Activated naive CD4-positive, alpha-beta T cell treated with anti-CD3 and anti-CD28 coated beads, Interleukin-2, amount 10 ng/mL, durations not matched to agents 7 days and 5 days (primary cell): ENCODE measurements at places on chromosomes 7 and 10.

DNA sequence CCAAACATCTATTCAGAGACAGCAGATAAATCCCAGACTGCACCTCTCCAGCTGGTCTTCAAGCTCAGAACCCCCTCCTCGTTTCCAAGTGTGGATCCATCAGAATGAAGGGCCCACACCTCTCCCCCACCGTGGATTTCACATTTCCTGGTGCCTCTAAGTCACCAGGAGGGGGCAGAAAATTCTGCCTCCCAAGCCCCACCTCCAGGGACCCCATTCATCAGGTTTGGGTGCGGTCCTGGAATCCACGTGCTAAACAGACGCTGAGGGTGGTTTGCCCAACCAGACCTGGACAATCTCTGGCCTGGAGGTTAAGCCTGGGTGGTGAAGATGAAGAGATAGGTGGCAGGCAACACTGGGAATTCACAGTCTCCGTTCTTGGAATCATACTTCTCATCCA, 92.4 kb downstream of the WDR11 start:
- DNase-seq = no peak
- H3K36me3 ChIP-seq = no peaks in the 10 kb centered on the region
- H3K4me1 ChIP-seq = peaks cover 9% of the 10 kb centered on the region
- no peak overlapping the region for H3K27ac ChIP-seq
- H3K4me3 ChIP-seq = no peak overlapping the region

- no peaks in the 10 kb centered on the region for H3K36me3 ChIP-seq
- peaks cover 8% of the 10 kb centered on the region for H3K27me3 ChIP-seq
- H3K27ac ChIP-seq = no peak overlapping the region
- no peak for DNase-seq
These were observed 4.5 kb downstream of the DEPP1 start for GRCh38 chr10:44974082-44974627.

DNA sequence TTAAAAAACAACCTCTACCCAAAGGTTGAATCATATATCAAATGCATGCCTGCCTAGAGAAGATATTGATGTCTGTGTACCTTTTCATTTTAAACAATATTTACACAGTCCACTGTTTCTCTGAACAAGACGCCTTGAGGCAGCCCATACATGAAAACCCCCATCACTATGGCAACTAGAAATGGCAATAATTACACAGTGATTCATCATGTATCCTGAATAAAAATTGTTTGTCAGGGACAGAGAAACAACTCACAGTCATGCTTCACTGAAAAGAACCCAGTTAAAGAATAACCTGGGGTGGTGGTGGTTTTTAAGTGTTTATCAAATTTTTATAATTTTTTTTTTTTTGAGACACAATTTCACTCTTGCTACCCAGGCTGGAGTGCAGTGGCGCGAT, 19.7 kb downstream of the DNAJC12 start:
- H3K27me3 ChIP-seq = no peaks in the 10 kb centered on the region
- no peak for DNase-seq
- peaks cover 10% of the 10 kb centered on the region for H3K4me1 ChIP-seq
- no peak overlapping the region for H3K27ac ChIP-seq

DNA sequence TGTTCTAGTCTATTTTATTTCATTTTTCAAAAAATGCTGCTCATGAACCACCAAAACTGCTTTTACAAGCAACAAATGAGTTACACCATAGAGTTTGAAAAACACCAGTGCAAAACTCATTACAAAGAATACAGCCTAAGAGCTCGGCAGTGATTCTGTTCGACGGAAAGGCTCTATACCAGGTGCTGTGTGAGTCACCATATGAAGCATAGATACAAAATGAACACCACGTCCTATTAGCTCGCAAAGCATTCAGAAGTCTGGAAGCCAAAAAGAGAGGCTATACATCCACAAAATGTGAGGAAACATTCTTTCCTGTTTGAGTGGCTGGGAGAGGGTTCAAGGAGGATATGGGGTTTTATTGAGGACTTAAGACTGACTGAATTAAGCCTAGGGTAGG, 136.1 kb downstream of the ATE1 start:
- no peak for DNase-seq
- no peak overlapping the region for H3K4me3 ChIP-seq
- peaks cover 6% of the 10 kb centered on the region for H3K36me3 ChIP-seq
- H3K27ac ChIP-seq = no peak overlapping the region
- no peaks in the 10 kb centered on the region for H3K4me1 ChIP-seq

DNA sequence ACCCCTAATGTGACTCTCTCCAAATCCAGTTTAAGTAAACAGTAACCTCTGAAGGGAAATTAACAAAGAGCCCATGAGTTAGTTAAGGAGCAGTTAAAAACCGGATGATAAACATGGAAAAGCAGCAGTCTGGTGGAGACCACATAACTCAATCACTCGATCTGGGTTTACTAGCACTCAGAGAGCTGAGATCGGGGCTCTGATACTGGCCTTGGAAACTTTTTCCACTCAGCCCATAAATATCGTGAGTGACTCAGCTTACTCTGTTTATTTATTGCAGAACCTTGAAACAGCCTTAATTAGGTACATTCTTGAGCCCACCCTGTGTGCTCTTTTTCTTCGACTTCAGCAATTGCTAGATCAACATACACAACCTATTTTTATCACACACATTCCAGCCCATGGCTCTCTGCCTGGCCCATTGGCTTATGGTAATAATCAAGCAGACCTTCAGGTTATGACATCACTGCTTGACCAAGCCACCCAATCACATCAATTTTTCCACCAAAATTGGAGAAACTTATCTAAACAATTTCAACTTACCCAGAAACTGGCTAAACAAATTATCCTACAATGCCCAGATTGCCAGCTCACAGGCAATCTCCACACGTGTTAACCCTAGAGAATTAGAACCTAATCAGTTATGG, 82.2 kb upstream of the GPR22 start:
- no peak overlapping the region for H3K4me3 ChIP-seq
- H3K27me3 ChIP-seq = no peaks in the 10 kb centered on the region
- DNase-seq = no peak
- H3K4me1 ChIP-seq = no peaks in the 10 kb centered on the region
- H3K27ac ChIP-seq = no peak overlapping the region
